NCI-H1048 (cell line): ENCODE measurements at places on chromosomes 11 and 22.

DNA sequence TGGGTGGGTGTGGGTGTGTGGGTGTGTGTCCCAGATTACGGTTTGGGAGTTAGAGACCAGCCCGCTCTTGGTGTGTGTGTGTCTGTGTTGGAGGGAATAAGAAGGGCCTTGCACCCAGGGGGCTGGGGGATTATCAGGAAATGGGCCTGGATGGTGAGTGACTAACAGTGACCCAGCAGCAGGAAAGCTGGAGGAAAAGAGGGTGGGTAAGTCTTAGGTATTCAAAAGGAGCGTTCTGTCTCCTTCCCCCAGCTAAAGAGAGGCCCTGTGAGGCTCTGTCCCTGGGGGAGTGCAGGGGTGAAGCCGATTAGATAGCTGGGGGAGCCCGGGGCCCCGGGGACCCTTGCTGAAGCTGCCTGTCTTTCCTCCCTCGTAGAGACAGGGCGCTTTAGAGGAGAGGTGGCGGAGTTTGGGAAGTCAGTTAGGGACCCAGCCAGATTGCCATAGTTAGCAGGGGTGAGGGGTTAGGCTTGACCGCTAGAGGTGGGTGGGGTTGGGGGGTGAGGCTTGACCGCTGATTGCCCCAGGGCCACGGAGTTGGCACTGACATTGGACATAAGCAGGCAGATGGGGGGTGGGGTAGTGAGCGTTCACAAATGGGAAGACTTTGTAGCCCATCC lies 1.5 kb downstream of the OAF start:
- DNase-seq, result no peak

- no peak for DNase-seq
These were observed 3.7 kb upstream of the IPO7 start for GRCh38 chr11:9380773-9381172.

GRCh38 chr11:116541460-116541859 lies 231.3 kb downstream of the BUD13 start:
- no peak for DNase-seq

DNA sequence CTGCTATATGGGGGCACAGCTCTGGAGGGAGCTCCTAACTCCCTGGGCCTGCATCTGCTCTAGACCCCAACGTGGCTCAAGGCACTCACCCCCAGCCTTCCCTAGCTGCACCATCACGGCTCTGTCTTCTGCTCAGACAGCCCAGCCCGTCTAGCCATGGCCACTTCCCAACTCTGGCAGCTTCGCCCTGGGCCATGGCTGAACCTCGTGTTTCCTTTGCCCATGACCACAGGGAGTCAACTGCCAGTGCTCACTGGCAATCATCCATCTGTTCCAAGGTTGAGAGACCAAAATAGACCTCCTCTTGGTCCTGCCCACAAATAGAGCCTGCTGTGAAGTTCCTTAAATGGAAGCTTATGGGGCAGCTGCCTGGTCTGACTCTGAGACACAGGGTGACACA lies 5.4 kb downstream of the LMO1 start:
- DNase-seq, result no peak

- DNase-seq, result no peak
These were observed 3.9 kb downstream of the RASL10A start for GRCh38 chr22:29311464-29312217.

- DNase-seq, result no peak
These were observed 72.6 kb downstream of the MYEOV start for GRCh38 chr11:69366591-69366990.
